ENCODE measurements at places on chromosomes 1 and 21. TPM values are rescaled to one million over a fixed set of nuclear protein-coding genes. Genes with fewer than 3 reads are reported as not detected.

FCRLB gene
- 1.3 TPM for total RNA-seq

CHI3L1 gene
- 6,408 TPM for total RNA-seq

FAM72C gene
- total RNA-seq = 0.13 TPM

VPS72 gene
- 34.6 TPM for total RNA-seq

IPP gene
- total RNA-seq = 14.1 TPM

TEX38 gene
- total RNA-seq = not detected

PDC gene
- total RNA-seq = not detected

TEDDM1 gene
- not detected for total RNA-seq
